Left renal cortex interstitium (tissue), 4 donors: ENCODE measurements at places on chromosomes 6 and 20. TPM values are rescaled to one million over a fixed set of nuclear protein-coding genes. Genes with fewer than 3 reads are reported as not detected.

- no peak for DNase-seq
Measured at GRCh38 chr6:161056451-161056850, 64.9 kb downstream of the MAP3K4 start.

- no peak for DNase-seq
Measured at GRCh38 chr6:41724586-41725501, 10.6 kb downstream of the TFEB start.

DNA sequence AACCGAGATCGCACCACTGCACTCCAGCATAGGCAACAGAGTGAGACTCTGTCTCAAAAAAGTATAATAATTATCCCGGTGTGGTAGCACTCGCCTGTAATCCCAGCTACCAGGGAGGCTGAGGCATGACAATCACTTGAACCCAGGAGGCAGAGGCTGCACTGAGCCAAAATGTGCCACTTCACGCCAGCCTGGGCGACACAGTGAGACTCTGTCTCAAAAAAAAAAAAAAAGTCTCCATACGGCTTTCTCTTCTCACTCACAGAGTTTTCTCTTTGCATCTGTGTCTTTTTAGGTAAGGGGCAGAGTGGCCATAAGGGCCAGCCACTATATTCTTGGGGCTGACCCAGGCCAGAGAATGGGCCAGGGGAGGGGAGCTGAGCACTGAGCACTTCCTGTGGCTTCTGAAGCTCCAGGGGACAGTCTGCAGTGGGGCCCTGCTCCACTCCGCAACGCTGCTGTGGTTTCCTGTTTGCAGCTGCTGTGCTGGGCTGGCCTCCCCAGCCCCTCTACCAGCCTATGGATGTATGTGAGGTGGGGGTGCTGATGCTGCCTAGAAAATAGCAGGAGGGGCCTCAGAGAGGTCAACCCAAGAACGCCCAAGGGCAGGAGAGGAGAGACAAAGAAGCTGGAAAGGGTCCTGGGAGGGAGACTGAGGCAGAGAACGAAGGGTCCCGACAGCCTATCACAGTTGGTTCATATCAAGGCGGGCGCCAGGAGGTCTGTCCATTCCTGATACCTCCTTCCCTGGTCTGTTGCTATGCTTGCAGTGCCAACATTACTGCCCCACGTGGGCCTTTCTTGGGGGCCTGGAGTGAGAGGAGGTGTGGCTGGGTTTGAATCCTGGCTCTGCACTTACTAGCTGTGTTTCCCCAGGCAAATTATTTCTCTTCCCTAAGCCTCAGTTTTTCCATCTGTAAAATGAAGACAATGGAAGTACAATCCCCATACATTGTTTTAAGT lies 16.0 kb downstream of the SLA2 start:
- no peak for DNase-seq

Gene RNF182
- polyA plus RNA-seq: 3.5 TPM

GRCh38 chr20:44780226-44780625 lies 30.1 kb downstream of the RIMS4 start:
- peak; percentile 44 for DNase-seq

Gene C20orf141
- not detected for polyA plus RNA-seq

DNA sequence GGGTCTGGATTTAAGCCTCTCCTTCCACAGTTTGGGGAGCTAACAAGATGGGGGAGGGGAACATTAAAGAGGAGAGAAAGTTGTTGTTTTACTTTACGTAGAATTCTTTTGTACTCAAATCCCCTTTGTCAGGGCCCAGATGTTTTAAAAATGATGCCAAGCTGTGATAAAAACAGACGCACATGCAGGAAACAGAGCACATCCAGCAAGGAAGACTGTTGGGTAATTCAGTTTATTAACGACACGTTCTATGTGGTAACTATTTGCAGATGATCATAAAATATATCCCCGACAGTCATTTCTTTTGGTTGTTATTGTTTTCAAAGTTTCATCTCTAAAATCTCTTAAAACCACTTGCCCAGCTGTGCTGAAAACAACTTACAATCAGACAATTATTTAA lies 307.0 kb upstream of the PRDM1 start:
- no peak for DNase-seq

GRCh38 chr6:169326067-169326799 lies 72.6 kb upstream of the THBS2 start:
- DNase-seq: no peak

Gene KCNQ5
- polyA plus RNA-seq: 0.14 TPM
